Activated CD4-positive, alpha-beta memory T cell treated with anti-CD3 and anti-CD28 coated beads, Interleukin-2, amount 10 ng/mL, durations not matched to agents 7 days and 5 days (primary cell): ENCODE measurements at places on chromosomes 12 and 14. TPM values are rescaled to one million over a fixed set of nuclear protein-coding genes. Genes with fewer than 3 reads are reported as not detected.

GRCh38 chr12:112564160-112564784 lies 145.5 kb downstream of the PTPN11 start:
- no peaks in the 10 kb centered on the region for H3K4me1 ChIP-seq
- DNase-seq = no peak
- no peaks in the 10 kb centered on the region for H3K36me3 ChIP-seq
- no peak overlapping the region for H3K27ac ChIP-seq
- peaks cover 7% of the 10 kb centered on the region for H3K27me3 ChIP-seq
- no peak overlapping the region for H3K4me3 ChIP-seq

Gene TSPAN19
- total RNA-seq = not detected

Gene BATF
- total RNA-seq = 66.1 TPM

Gene GALNT16
- not detected for total RNA-seq

- H3K27ac ChIP-seq = no peak overlapping the region
- H3K27me3 ChIP-seq = peaks cover 11% of the 10 kb centered on the region
- DNase-seq = no peak
- H3K4me1 ChIP-seq = no peaks in the 10 kb centered on the region
- H3K36me3 ChIP-seq = no peaks in the 10 kb centered on the region
- no peak overlapping the region for H3K4me3 ChIP-seq
These were observed 185.5 kb upstream of the FAR2 start for GRCh38 chr12:28963554-28963953.

Gene TBC1D30
- total RNA-seq = 0.13 TPM

DNA sequence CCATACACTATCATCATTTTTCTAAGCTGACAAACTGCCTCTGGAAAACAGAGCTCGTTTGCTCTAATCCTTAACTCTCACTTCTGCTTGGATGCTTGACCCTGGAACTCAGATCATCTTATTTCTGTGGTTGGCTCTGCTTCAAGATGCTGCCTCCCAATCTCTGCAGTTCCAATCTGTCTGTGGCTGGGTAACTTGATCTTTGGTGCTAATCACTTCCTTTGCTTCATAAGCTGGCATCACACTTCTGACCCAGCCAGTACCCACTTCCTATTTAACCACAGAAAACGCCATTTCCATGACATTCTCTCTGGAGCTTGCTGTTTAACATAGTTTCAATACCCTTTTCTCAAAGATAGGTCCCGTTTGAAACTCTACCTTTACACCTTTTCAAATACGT lies 254.2 kb downstream of the ACSS3 start:
- no peak overlapping the region for H3K27ac ChIP-seq
- no peak overlapping the region for H3K4me3 ChIP-seq
- H3K36me3 ChIP-seq = no peaks in the 10 kb centered on the region
- no peak for DNase-seq
- H3K4me1 ChIP-seq = no peaks in the 10 kb centered on the region

DNA sequence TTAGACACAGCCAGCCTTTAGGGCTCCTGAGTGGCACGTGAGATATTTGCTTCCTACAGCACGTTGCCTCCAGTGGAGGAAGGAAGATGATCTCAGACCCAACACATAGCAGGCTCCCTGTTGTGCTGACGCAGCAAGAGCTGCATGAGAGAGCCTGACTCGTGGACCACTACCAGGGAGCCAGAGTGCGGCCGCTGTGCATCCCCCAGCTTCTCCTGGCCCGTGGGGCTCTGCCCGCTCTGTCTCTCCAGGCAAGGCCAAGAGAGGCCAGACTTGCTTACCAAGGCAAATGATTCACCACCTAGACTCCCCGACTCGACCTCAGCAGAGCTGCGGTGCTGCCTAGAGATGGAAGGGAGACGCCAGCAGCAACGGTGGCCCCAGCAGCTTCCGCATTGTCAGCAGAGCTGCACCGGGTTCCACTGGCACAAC lies 37.5 kb downstream of the MAP3K9 start:
- H3K4me3 ChIP-seq = no peak overlapping the region
- no peaks in the 10 kb centered on the region for H3K36me3 ChIP-seq
- no peaks in the 10 kb centered on the region for H3K27me3 ChIP-seq
- no peak for DNase-seq
- no peaks in the 10 kb centered on the region for H3K4me1 ChIP-seq

Gene CYP46A1
- total RNA-seq = 0.13 TPM

DNA sequence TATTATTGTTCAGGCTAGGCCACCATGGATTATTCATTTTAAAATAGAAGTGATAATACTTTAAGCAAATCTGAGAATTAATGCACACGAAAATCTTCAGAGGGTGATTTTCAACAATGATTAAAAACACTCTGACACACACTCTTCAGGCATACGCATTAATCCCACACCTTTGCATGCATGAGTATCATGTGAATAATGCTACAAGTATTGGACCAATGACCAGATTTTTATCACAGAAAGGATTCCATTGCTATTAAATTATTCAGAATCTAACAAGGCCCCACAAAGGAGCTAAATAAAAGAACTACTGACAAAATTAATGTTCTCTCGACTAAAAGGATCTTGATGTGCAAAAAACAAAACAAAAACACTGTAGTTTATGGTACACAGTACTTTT lies 11.1 kb downstream of the EPS8 start:
- DNase-seq = no peak
- no peak overlapping the region for H3K27ac ChIP-seq
- H3K27me3 ChIP-seq = peaks cover 4% of the 10 kb centered on the region

GRCh38 chr12:56337753-56338251 lies 882 bp upstream of the IL23A start:
- no peaks in the 10 kb centered on the region for H3K27me3 ChIP-seq
- H3K4me3 ChIP-seq = no peak overlapping the region
- H3K27ac ChIP-seq = peak overlapping the region; percentile 96
- H3K4me1 ChIP-seq = peaks cover 53% of the 10 kb centered on the region
- H3K36me3 ChIP-seq = peaks cover 30% of the 10 kb centered on the region

Gene FOXA1
- total RNA-seq = not detected

DNA sequence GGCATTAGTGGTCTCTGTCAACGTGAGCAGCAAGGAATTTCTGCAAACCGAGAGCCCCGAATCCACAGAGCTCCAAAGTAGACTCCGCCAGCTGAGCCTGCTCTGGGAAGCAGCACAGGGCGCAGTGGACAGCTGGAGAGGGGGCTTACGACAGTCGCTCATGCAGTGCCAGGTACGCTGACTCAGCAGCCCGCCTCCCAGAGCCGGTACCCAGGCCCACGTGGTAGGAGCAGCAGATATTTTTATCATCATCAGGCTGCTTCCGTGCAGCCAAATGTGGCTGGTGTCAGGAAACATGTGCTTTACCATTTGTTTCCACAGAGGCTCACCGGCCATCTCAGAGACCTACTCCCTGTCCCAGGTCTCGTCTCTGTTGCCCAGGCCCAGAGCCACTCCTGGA lies 73.7 kb downstream of the ESR2 start:
- no peak overlapping the region for H3K4me3 ChIP-seq
- no peak overlapping the region for H3K27ac ChIP-seq
- H3K4me1 ChIP-seq = peaks cover 3% of the 10 kb centered on the region
- no peak for DNase-seq

DNA sequence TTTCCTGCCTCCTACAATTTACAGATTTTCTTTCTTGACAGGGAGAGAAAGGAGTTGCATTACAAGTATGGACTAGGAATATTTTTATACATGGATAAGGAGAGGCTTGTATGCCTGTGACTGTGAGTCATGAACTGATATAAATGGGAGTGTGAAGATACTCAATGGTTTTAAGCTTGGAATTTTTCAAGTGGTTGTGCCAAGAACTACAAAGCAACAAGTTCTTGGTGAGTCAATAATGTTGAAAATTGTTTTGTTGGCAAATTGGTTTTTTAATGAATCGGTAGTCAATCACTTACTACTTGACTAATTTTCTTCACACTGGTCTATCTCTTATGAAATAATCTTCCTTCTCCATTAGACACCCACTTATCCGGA lies 58.9 kb upstream of the HMGA2 start:
- H3K27ac ChIP-seq = no peak overlapping the region
- no peak for DNase-seq
- H3K36me3 ChIP-seq = no peaks in the 10 kb centered on the region
- no peaks in the 10 kb centered on the region for H3K4me1 ChIP-seq
- no peak overlapping the region for H3K4me3 ChIP-seq

DNA sequence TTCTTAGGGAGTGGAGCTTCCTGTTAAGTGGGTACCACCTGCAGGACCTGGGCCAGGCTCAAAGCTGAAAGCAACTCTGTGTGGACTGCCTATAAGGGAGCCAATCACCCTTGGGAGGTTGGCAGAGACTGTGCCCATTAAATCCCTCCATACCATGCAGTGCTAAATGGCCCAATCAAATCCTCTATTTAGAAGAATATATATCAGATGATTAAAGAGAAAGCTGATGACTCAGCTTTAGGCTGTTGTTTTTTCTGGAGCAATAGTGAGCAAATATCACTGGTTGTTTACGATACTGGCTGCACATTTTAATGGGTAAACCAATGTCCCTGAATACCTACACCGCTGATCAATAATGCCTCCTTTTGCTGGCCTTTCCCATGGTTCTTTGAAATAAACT lies 101.3 kb downstream of the TMX1 start:
- no peak for DNase-seq
- H3K4me3 ChIP-seq = no peak overlapping the region
- H3K4me1 ChIP-seq = no peaks in the 10 kb centered on the region
- no peak overlapping the region for H3K27ac ChIP-seq

DNA sequence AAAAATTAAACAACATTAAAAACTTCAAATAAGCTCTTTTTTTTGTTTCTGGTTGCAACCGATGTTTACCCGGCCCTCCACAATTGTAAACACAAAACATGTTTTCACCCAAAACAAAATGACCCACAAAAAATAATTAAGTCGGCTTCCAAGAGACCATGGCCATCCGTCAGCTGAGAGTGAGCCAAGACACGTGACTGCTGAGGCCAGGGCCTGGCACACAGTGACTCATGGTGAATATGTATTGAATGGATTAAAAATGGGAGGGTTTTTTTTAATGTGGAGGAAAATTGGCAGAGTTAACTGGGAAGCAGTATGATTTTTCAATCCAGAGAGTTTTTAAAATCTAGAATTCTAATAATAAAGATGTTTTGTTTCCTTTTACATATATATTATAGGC lies 13.8 kb upstream of the CPNE8 start:
- H3K4me3 ChIP-seq = no peak overlapping the region
- H3K27me3 ChIP-seq = no peaks in the 10 kb centered on the region
- no peak for DNase-seq
- H3K36me3 ChIP-seq = no peaks in the 10 kb centered on the region

GRCh38 chr14:75514673-75515628 lies 7.3 kb upstream of the BATF start:
- H3K4me3 ChIP-seq = peak overlapping the region; percentile 59
- H3K36me3 ChIP-seq = peaks cover 18% of the 10 kb centered on the region
- H3K4me1 ChIP-seq = peaks cover 45% of the 10 kb centered on the region
- DNase-seq = peak; percentile 70
- H3K27ac ChIP-seq = peak overlapping the region; percentile 85

Gene CLEC4D
- not detected for total RNA-seq

DNA sequence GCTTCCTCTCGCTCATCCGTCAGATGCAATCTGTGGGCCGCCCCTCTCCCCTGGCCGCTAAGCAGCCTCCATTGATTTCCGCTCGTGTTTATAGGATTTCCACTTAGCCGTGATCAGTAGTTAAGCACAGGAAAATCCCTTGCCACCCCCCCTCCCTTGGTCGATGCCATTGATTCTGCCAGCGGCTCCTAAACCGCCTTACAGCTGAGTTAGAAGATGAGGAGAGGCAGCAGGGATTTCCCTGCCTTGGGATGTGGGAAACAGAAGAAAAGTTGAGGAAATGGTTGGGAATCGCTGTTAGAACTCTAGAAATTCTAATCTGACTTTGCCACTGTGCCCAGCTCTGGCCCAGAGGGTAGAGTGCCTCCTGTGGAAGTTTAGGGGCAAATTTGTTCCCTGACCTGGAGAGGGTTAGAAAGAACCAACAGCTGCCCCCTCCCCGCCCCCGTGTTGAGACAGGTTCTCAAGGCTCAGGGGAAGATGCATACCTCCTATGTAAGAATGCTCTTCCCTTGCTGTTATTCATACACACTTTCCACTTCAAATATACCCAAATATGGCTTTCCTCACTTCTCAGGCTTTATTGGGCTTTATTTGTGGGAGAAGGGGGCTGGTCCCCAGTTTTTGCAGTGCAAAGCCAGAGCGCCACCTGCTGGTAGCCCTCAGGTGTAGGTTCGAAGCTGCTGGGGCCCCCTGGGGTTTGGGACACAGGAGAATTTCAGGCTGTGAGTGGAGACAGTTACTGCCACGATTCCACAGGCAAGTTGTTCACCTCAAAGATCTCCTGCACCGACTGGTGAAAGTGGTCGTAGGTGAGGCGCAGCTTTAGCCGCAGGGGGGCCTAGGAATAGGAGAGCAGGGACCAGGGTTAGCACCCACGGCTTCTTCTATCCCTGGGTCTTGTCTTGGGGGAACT lies 3.2 kb downstream of the THTPA start:
- H3K27me3 ChIP-seq = no peaks in the 10 kb centered on the region
- peak; percentile 70 for DNase-seq
- peaks cover 45% of the 10 kb centered on the region for H3K4me1 ChIP-seq
- H3K4me3 ChIP-seq = no peak overlapping the region
- no peak overlapping the region for H3K27ac ChIP-seq
- H3K36me3 ChIP-seq = peaks cover 53% of the 10 kb centered on the region

GRCh38 chr12:1501695-1502378 lies 92.5 kb downstream of the FBXL14 start:
- H3K4me1 ChIP-seq = peaks cover 11% of the 10 kb centered on the region
- no peak overlapping the region for H3K27ac ChIP-seq
- no peaks in the 10 kb centered on the region for H3K36me3 ChIP-seq
- no peak overlapping the region for H3K4me3 ChIP-seq
- DNase-seq = no peak

- no peak overlapping the region for H3K27ac ChIP-seq
- no peaks in the 10 kb centered on the region for H3K36me3 ChIP-seq
- H3K27me3 ChIP-seq = peaks cover 4% of the 10 kb centered on the region
- no peak overlapping the region for H3K4me3 ChIP-seq
- H3K4me1 ChIP-seq = no peaks in the 10 kb centered on the region
- DNase-seq = peak; percentile 52
These were observed 84.4 kb downstream of the VWF start for GRCh38 chr12:6039894-6040601.

GRCh38 chr12:106855221-106855758 lies 80.8 kb downstream of the RIC8B start:
- H3K36me3 ChIP-seq = peaks cover 4% of the 10 kb centered on the region
- H3K4me3 ChIP-seq = no peak overlapping the region
- H3K27ac ChIP-seq = no peak overlapping the region

Gene GPR68
- 36.9 TPM for total RNA-seq

DNA sequence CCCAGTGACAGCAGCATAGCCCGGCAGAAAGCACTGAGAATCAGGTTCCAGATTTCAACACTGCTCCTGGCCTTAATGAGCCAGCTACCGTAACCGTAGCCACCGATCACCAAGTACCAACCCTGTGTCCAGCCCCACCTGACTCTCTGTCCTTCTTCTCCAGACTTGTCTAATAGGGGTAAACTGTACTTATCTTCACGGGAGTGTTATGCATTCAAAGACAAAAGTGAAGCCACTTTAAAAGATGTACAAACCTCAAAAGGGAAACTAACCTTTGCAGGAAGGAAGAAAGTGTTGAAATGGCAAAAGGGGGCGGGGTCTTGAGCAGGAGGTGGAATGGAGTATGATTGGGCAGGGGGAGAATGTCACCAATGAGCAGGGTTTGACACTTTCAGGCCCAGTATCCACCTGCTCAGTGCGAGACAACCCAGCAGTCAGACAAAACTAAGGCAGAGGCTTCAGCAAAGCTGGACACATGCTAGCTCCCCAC lies 226.1 kb downstream of the CHST11 start:
- no peaks in the 10 kb centered on the region for H3K27me3 ChIP-seq
- peak overlapping the region; percentile 73 for H3K4me3 ChIP-seq
- peaks cover 45% of the 10 kb centered on the region for H3K36me3 ChIP-seq
- H3K4me1 ChIP-seq = peaks cover 90% of the 10 kb centered on the region
- DNase-seq = peak; percentile 84

GRCh38 chr14:39474416-39474911 lies 42.2 kb upstream of the FBXO33 start:
- H3K27me3 ChIP-seq = no peaks in the 10 kb centered on the region
- no peak for DNase-seq
- H3K4me1 ChIP-seq = no peaks in the 10 kb centered on the region
- no peaks in the 10 kb centered on the region for H3K36me3 ChIP-seq
- no peak overlapping the region for H3K4me3 ChIP-seq
